RCC 7860 (cell line): ENCODE measurements at places on chromosomes 5 and 9.

GRCh38 chr5:15643731-15644130, 143.8 kb downstream of the FBXL7 start:
- DNase-seq, result no peak

- no peak for DNase-seq
Observed at GRCh38 chr5:8766448-8766847, 779.4 kb downstream of the SEMA5A start.

GRCh38 chr5:59380350-59380951, 513.1 kb downstream of the PDE4D start:
- peak; percentile 72 for DNase-seq

DNA sequence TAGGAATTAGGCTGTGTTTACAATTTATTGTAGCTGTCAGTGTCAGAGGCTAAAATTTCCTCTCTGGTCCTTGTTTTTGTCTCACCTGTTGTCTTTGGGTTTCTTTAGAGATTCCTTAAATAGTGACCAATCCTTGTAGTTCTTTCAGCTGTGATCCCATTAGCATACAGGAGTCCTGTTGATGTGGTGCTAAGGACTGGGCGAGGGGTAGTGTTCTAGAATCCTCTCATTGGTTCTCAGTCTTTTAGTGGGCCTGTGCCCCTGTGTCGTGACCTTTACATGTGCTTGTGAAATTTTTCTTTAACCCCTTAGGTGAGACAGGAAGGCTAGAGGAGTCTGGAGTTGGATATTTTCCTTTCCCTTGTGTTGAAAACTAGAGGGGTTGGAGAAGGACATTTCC, 51.2 kb downstream of the ZNF618 start:
- DNase-seq, result no peak

DNA sequence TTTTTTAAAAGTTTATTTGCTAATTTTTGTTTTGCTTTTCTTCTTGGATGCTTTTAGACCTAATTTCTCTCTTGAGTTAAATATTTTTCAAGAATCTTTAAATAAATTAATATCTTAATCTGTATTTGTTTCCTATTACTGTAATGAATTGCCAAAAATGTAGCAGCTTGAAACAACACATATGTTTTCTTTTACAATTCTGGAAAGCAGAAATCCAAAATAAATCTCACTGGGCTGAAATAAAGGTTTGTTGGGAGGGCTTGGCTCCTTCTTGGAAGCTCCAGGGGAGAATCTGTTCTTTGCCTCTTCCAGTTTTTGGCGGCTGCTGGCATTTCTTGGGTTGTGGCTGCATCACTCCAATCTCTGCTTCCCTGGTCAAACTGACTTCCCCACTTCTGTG, 658.1 kb upstream of the ARRDC3 start:
- no peak for DNase-seq

DNA sequence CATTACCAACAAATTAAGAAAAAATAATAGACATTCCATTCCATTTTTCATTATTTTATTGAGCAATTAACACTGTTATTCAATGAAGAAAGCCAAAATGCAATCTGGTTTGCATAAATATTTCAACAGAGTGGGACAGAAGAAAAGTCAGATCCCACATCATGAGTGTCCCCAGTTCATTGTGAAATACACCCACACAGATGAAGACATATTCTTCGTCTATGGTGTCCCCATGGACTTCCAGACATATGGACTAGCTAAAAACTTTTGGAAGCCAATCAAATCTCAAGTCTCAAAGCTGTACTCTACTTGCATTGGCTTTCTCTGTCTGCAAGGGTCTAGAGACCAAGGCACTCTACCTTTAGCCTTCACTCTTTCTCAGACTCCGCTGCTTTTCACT, 194.3 kb downstream of the SEMA5A start:
- DNase-seq, result no peak

- DNase-seq, result peak; percentile 62
Observed at GRCh38 chr9:106864373-106865143, 1.6 kb downstream of the ZNF462 start.

GRCh38 chr9:18903450-18903849, 129.6 kb downstream of the SAXO1 start:
- no peak for DNase-seq

DNA sequence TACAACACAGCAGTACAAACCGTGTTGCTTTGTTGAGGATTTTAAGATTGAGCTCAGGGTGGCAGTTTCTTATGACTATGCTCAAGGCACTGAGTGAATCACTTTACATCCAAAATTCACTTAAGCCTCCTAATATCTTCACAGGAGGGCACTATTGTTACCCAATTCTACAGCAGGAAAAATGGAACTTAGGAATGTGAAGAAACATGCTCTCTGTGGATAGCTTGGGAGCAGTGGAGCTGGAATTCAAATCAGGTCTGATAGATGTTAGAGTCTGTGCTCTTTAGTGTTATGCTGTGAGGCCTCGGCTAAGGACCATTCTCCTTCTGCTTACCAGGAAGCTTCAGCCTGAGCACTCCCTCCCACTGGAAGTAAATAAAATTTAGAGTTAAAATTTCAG, 18.7 kb upstream of the HMHB1 start:
- DNase-seq, result no peak
